ENCODE measurements at places on chromosomes 1 and 21.

- no peak for DNase-seq
These were observed 50.2 kb downstream of the LPAR3 start for GRCh38 chr1:84842748-84843231.

GRCh38 chr1:29121516-29121935 is 2.2 kb downstream of the TMEM200B start:
- DNase-seq: no peak

- DNase-seq: peak; percentile 16
These were observed 104.8 kb upstream of the ATP1A1 start for GRCh38 chr1:116268211-116268610.

- peak; percentile 82 for DNase-seq
These were observed 104.7 kb downstream of the CAMTA1 start for GRCh38 chr1:6889875-6890480.

GRCh38 chr21:45535341-45536081 is 6.7 kb downstream of the SLC19A1 start:
- DNase-seq: no peak

- DNase-seq: peak; percentile 13
These were observed at the start of gene TMEM61 for GRCh38 chr1:54980528-54981241. TMEM61 (plus strand) TSS chr1:54980628; CDS start chr1:54981066, 438 bp downstream.

- DNase-seq: no peak
These were observed 61.3 kb downstream of the TRABD2B start for GRCh38 chr1:47935856-47936255.

- DNase-seq: no peak
These were observed 121.1 kb upstream of the SYT6 start for GRCh38 chr1:114274621-114275317.

DNA sequence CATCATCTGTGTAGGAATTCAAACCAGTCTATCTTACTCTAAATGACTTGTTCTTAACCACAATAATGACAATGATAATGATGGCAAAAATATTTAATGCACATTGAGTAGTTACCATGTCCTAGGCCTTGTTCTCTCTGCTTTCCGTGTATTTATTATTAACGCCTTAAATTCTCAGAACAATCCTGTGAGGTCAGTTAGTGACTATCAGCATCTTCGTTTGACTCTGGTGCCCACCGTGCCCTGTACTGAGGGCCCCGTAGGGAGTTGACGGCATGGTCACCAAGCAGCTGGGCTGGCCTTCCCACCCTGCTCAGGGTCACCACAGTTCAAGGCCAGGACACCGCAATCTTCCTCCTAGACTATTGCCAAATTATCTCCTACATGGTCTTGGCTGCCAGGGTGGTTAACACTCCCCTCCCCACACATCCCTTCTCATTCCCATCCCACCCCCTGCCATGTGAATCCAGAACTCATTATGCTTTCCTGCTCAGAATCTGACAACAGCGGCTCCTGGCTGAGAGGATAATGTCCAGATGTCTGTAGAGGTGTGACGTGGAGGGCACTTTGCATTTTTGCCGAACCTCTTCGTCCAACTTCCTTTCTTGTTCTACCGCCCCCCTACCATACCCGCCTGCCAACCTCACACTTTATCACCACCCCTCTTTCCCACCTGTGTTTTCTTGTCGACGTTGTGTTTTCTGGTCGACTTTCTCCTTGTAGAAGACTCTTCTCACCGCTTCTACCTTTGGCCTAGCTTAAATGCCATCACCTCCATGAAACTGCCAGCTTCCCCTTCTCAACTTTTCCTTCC is 33.4 kb downstream of the IGFN1 start:
- DNase-seq: no peak

DNA sequence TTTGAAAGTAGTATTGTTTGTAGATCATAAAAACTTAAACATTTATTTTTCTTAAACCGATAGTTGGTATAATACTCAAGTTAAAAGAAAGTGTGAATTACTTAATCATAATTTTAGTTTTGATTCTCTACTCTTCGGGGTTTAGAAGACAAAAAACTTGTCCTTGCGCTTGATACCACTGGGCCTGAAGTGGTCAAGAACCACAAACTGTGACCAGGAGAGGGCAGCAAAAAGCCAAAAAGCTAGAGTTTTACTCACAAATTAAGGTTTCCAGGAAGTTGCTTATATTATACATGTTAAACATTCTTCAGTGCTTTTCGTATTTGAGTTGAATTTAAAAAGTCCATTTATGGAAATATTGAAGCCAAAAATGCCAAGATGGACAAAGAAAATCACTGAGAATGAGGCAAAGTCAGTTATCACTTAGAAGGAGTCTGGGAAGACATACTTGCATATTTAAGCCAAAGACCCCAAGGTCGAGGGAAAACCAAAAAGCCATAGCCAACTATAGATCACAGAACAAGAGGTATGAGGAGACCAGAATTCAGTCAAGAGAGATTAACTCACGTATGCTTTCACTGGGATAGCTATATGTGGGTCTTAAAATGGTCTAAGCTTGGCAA is 34.2 kb downstream of the EFCAB7 start:
- DNase-seq: peak; percentile 56

DNA sequence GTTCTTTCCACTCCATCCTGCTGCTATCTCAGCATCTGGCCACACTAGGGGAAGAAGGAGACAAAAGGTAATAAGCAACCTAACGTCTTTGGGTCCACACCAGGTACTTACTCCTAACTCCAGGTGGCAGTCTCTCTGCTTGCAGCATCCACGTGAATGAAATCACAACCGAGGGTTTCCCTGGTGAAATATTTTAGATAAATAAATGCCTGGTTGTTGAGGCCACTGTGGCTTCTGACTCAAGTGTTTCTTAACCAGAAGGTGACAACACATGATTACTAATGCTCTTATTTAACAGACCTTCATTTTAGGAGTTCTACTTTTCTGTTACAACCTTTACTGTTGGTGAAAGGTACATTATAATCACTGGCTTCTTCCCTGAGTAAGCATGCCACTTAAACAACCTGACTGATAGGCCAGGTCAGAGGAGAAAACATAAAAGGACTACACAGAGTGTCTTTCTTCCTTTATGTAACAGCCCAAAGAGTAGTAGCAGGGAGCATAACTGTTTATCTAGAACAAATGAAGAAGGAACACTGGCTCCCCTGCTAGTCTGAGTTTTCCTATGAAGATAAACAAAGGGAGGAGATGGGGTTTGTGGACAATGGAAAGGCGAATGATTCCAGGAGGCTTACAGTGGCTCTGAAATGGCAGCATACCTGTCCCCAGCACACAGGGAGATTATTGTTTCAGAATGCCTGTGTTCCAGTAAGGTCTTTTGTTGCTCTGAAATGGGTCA is 59.9 kb downstream of the SYT6 start:
- no peak for DNase-seq

DNA sequence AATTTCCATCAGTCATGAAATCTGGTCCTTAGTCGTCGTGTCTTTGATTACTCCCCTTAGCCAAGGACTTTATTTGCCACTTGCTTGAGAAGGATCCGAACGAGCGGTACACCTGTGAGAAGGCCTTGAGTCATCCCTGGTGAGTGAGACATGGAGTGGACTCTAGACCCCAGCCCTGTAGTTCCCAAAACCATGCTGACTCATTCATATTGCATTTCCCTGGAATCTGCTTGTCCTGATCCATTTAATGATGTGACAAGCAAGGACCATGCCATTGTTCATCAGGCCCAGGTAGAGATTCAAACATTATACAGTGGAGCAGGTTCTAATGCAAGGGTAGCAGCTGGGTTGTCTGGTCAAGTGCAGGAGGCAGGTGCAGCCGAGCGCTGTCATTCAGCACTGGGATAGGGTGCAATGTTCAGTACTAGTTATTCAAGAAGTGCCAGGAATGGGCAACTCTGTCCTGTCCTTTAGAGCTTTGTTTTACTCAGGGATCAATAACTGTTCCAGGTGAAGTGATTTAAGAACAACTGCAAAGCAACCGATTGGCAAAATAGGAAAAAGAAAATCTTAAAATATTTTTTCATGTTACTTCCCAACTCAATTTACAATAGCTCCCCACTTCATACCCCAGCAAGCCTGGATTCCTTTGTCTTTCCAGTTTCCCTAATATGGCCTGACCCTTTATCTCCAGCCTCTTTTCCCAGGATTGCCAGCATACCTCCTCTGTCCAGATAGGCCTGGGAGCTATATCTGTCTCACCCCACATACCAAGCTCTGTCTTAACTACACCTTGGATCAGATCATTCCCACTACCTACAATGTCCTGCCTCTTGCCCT is 26.5 kb downstream of the CAMK1G start:
- no peak for DNase-seq

DNA sequence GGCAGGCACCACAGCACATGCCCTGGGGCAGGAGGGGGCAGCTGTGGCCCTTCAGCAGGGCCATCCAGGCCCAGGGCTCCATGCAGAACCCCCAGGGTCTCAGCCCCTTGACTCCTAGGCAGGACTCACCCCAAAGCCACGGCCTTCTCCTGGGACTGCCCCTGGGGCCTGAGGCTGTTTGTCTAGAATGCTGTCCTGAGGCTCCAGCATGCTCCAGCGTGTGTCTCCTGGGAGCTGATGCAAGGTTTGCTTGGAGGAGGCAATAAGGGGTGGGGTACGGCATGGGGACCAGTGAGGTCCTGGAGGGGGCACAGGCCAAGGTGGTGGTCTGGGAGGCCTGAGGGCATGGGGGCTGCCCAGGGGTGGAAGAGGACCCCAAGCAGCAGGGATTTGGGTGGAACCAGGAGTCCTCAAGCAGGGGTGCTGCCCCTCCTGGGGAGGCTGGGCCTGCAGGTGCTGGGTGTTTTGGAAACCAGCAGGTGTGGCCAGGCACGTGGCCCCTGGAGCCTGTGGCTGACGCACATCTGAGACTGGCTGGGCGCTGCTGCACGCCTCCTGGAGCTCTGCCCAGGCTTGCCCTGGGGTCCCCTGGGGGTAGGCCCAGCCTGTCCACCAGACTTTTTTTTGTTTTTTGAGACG is 7.8 kb upstream of the CALML6 start:
- no peak for DNase-seq

GRCh38 chr1:116722016-116722838 is 32.0 kb upstream of the CD2 start:
- DNase-seq: no peak

GRCh38 chr1:161945306-161946060 is 78.2 kb downstream of the OLFML2B start:
- no peak for DNase-seq

DNA sequence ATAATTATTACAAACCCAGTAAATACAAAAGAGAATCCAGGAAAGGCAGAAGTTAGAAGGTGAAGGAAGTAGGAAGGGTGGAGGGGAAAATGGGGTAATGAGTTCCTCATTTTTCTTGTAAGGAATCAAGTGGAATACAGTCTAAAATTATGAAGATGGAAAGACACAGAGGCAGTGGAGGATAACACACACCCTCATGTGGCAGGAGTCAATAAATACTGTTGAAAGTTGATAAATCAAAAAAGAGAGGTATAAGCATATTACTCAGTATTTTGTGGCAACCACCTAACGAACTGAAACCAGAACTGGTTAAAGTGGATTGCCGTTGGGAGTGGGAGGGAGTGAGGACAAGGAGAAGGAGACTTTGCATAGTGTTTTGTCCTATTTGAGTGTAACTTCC is 78.6 kb upstream of the SLC44A3 start:
- no peak for DNase-seq

DNA sequence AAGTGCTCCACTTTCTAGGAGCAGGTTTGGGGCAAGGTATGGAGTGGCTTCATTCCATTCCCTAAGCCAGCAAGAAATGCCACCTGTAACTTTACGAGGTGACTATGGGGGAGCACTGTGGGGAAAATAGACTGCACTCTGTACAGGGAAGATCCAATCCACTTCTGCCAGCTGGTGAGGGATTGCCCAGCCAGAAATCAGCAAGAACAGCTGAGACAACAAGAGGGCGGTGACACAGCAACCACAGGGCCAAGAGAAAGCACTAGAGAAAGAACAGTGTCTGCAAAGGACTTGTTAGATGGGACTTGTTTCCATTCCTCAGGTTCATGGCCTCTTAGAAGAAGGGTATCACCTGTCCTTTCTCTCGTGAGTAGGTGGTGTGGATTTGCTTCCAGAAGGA is 19.6 kb downstream of the CAPN8 start:
- DNase-seq: no peak

All from dermis blood vessel endothelial cell (primary cell).